ENCODE measurements at places on chromosomes 4 and X.

GRCh38 chrX:147174591-147174990 lies 360.0 kb upstream of the CXorf51A start:
- DNase-seq: no peak

DNA sequence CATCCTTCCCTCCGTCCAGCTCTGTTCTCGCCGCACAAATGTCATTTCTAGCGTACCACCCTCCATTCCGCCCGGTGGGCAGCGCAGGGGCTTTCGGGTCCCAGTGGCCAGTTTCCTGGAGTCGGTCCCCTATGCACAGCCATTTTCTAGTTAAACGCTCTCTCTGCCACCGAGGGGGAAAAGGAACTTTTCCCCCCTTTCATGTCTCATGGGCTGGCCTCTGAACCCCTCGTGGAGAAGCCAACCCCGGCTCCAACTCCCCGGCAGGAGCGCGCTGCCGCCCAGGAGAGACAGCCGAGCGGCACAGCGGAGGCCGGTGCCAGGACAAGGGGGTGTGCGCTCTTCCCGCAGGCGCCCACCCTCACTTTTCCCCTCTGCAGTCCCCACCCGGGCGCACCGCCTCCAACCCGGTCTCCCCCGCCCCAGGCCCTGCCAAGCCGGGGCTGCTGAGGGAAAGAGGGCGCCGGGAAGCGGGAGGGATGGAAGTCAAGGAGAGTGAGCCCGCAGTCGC lies 662 bp downstream of the APBB2 start:
- DNase-seq: no peak

DNA sequence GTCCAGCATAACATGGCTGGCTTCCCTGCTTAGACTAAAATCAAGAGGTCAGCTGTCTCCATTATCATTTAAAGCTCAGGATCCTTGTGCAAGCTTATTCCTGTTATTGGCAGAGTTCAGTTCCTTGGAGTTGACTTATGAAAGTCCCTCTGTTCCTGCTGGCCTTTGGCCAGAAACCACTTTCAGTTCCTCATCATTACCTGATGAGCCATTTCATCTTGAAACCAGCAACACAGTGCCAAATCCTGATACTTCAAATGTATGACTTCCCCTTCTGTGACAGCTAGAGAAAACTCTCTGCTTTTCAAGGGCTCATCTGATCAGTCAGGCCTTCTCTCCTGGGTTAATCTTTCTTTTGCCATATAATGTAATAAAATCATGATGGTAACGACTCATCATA lies 110.6 kb upstream of the FSTL5 start:
- peak; percentile 3 for DNase-seq

GRCh38 chrX:11960031-11960430 lies 178.2 kb upstream of the FRMPD4 start:
- no peak for DNase-seq

DNA sequence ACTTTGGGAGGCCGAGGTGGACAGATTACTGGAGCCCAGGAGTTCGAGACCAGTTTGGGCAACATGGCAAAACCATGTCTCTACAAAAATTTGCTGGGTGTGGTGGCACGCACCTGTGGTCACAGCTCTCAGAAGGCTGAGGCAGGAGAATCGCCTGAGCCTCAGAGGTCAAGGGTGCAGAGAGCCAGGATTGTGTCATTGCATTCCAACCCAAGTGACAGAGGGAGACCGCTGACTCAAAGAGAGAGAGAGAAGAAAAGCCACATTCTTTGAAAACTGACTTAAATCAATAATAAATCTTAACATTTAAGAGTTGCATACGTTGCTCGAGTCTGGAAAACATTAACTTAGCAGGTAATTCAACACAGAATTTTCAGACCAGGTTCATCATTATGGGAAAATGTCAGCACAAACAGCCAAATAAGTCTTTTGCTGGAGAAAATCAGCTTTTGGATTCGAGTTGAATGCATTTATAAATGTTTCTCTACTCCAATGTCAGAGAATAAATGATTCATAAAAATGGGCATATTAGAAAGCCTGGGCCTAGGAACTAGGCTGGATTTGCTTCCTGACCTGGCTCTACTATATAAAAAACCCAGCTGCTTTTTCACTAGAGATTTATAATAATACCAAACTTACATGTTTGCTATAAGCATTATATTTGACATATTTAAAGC lies 68.3 kb upstream of the RBPJ start:
- DNase-seq: no peak

DNA sequence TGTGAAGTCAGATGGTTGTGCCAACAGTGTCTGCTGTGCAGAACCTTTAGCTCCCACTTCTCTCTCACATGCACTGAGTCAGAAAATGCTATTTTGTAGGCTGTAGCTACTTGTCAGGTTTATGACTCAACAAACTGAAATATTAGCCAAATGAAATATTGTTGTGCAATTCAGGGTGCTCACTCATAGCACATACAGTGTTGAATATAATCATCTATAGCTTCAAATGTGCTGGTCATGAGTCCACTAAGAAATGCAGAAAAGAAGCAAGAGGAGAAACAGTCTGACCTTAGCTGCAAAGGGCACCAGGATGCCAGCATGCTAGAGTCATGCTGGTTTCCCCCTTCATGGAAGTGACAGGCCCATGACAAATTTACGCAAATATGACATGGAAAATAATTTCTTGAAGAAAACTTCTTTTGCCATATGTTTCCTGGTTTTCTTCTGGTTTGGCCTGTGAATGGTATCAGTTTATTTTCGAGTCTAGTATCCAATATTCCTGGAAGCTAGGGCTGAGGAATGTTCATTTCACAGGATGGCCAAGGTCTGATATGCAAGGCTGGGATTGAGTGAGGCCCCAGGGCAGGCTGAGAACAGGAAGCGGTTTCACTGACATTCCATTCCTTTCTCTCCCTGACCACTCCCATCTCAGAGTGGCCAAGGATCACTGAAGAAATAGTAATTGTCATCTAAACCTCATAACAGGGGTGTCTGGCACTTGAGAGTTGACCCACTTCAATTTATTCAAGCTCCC lies 10.3 kb upstream of the CXCL2 start:
- peak; percentile 94 for DNase-seq

DNA sequence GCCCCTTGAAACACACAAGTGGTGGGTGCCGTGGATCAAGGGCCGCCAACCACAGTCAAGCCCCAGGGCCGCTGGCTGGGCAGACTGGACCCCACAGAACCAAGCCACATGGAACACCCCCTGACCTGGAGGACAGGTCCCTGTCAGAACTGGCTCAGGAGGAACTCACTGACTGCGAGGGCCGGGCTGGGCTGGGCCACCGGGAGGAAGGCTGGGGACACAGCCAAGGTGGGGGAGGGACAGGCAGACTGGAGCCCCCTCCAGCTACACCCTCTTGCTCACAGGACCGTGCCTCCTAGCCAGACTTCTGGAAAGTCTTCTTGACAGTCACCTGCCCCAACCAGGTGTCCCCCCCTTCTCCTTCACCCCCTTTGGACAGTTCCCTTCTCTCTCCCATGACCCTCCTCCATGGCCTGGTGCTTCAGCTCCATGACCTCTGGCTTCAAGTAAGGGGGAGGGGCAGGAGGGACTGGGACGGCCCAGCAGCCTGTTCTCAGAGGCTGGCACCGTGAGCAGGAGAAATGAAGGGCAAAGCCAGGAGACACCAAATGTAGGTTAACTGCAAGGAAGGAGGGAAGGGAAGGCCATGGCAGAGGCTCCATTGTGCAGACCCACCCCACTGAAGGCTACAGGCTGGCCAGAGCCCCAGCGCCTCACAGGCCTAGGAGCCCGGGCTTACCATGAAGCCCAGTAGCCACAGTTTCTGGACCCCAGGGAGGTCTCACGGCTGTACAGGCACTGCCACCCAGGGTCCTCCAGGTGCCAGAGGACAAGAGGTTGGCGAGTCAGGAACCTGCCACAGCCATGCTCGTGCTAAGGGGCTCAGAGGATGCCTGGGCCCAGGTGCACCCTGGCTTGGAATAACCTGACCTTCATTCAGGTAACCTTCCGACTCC lies 22.6 kb upstream of the DUSP9 start:
- DNase-seq: no peak

DNA sequence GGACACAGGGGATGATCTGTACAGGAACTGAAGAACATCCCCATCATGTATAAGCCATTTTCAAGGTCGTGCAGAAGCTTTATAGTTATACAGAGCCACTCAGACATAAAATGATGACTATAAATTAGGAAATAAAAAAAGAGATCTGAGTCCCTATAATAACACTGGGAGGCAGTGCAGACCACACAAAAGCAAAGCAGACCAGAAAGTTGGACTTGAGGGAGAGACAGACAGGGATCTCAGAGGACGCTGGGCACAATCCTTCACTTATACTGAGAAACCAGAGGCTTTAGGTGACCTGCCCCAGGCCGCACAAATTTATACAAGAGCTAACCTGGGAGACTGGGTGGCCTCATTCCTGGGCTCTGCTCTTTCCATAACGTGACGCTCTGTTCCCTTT lies 70.5 kb downstream of the HADH start:
- peak; percentile 58 for DNase-seq

DNA sequence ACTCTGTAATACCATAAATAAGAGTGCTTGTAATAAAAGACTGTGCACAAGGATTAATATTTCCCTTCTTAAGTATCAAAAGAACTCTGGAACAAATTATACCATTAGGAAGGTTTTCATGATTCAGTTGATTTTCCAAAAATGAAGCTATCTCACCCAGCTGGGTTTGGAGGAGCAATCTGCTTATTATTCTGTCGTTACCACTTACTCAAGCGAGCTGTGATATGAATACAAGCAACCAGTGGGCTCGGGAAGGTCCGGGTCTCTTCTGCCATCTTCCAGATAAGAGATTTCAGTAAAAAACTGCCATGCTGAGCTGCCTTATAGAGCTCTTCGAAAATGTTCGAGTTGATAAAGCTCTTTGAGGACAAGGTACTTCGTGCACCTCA lies 15.3 kb downstream of the SMIM20 start:
- no peak for DNase-seq

- DNase-seq: no peak
These were observed 128.7 kb downstream of the AFAP1 start for GRCh38 chr4:7810783-7811535.

- DNase-seq: no peak
These were observed 23.5 kb upstream of the SPINK2 start for GRCh38 chr4:56844802-56845580.

GRCh38 chr4:64417974-64418373 lies 8.7 kb upstream of the TECRL start:
- DNase-seq: peak; percentile 54

- no peak for DNase-seq
These were observed 7.9 kb downstream of the LEF1 start for GRCh38 chr4:108160741-108161352.

DNA sequence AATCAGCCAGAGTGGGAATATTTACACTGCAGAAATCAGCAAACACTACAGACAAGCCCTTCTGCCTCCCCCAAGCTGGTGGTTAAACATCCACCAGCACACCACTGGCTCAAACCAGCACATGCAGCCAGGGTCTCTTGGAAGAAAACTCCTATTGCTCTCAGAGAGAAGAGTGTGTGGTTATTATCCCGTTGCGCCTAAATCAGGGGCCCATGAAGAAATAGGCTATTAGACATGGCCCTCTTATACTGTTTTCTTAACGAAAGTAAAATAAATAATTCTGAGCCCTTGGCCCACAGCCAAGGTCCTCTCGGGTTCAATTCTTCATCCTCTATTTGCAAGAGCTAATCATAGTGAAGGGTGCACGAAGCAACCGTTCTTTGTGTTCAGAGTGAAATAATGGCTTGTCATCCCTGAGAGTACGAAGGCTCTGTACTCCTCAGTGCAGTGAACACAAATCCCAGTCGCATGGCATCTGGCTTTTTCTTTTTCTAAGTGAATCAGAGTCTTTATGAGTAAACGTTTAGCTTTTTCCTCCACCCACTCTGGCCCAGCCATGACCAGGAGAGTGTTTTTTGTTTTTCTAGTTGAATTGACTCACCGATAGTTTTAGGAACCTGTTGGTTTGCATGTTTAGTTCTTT lies 33.4 kb upstream of the RBM47 start:
- peak; percentile 87 for DNase-seq

All from astrocyte of the spinal cord (primary cell).